ENCODE measurements at places on chromosomes 13 and 19.
A peak's percentile ranks its signal among the peaks of the same experiment; 100 is the strongest.

- DNase-seq: no peak
These were observed 64.6 kb downstream of the CCNE1 start for GRCh38 chr19:29876414-29876813.

DNA sequence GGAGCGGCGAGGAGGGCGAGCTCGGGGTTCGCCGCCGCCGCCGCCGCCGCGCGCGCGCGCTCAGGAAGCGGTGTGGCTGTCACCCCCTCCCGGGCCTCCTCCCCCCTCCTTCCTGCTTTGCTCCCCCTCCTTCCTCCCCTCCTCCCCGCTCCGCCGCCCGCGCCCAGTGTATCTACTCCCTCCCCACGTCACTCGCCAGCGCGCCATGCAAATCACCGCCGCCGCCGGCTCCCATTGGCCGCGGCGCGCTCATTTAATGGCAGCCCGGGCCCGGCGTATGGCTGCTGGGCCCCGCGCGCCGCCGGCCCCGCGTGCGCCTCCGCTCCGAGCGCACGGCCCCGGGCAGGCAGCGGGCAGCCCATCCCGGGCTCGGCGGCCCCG lies 335 bp upstream of the SOX1 start:
- no peak for DNase-seq

- DNase-seq: no peak
These were observed 400.5 kb upstream of the GPC6 start for GRCh38 chr13:92825938-92826596.

DNA sequence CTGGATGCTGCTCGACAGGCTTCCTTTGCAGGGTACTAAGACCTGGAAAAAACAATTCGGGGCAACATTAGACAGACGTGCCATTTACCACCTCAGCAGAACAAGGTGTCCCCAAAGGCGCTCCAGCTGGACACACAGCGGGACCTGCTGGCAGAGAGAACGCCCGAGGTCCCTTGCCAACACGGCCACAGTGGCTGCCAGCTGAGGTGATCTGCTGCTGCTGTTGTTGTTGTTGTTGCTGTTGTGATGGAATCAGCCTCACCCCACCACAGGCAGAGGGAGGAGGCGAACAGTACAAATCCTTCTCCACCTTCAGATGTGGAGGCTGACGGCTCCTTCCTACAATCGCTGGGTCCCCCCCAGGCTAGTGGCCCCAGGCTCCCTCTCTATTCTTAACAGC lies 25.2 kb downstream of the ANKRD27 start:
- DNase-seq: no peak

DNA sequence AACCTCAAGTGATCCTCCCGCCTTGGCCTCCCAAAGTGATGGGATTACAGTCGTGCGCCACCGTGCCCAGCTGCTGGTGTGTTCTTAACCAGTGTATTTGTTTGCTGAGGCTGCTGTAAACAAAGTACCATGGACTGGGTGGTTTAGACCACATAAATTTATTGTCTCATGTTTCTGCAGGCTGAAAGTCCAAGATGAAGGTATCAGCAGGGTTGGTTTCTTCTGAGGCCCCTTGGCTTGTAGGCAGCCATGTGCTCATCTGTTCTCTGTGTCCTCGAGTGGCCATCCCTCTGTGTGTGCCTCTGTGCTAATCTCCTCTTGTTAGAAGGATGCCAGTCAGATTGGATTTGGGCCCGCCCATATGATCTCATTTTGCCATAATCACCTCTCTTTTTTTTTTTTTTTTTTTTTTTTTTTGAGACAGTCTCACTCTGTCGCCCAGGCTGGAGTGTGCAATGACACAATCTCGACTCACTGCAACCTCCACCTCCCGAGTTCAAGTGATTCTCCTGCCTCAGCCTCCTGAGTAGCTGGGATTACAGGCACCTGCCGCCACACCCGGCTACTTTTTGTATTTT lies 31.8 kb downstream of the PEX11G start:
- DNase-seq: no peak

- no peak for DNase-seq
These were observed 238.2 kb downstream of the B3GLCT start for GRCh38 chr13:31437975-31438374.

- DNase-seq: no peak
These were observed 911.7 kb upstream of the SLITRK6 start for GRCh38 chr13:86710896-86711295.

DNA sequence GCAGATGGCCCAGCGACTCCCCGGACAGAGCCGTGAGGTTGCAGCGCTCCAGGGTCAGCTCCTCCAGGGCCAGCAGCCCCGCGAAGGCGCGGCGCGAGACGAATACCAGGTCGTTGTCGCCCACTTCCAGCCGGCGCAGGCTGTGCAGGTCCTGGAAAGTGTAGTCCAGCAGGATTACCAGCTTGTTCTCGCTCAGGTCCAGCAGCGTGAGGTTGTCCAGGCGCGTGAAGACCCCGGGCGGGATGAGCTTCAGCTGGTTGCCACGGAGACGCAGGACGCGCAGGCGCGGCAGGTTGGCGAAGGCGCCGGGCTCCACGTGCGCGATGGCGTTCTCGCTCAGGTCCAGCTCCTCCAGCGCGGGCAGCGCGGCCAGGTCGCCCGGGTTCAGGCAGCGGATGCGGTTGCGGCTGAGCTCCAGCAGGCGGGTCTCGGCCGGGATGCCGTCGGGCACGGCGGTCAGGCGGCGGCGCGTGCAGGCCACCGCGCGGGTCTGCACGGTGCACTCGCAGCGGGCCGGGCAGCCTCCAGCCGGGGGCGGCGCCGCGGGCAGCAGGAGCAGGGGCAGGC lies 9.3 kb upstream of the PEAK3 start:
- no peak for DNase-seq

DNA sequence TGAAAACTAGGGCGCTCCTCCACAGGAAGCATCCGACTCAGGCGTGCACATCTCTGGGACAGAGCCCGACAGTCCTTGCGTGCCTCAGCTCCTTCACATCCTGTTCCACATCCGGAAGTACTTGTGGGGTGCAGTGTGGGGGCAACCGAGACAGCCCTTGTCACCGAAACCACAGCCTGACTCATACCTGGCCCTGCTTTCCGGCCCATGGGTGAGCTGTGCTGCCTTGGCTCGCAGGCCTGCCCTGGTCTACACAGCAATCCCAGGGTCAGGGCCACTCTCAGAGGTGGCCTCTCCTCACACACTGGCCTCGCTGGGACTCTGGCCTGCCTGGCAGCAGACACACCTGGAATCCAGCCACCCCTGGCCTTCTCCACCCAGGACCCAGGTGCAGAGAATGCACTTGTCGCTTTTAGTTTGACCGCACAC lies 100.4 kb downstream of the STK24 start:
- DNase-seq: peak; percentile 58

DNA sequence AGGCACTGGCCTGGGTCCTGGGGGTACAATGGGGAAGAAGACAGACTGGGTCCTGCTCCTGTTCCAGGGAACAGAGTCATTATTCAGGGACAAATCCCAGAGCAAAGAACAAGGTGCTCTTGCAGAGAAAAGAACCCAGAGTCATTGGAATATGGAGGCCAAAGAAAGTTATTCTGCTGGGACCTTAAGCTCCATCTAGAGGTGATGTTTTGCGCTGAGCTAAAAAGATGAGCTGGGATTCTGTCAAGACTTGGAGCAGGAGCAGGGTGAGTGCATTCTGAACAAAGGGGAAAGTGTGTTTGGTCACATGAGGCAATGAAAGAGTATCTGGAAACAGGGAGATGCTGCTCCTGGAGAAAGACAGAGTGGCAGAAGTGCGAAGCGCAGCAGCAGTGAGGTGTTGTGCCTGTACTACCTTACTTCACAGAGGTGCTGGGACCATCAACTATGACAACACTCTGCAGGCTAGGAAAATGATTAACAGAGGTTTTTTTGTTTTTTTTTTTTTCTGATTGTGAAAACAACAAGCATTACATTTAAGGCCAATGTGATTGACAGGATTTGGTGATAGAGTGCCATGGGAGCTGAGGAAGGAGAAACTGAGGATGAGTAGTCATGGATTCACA lies 95.3 kb upstream of the TNFSF11 start:
- DNase-seq: no peak

GRCh38 chr13:67120872-67121531 lies 109.1 kb downstream of the PCDH9 start:
- DNase-seq: no peak

DNA sequence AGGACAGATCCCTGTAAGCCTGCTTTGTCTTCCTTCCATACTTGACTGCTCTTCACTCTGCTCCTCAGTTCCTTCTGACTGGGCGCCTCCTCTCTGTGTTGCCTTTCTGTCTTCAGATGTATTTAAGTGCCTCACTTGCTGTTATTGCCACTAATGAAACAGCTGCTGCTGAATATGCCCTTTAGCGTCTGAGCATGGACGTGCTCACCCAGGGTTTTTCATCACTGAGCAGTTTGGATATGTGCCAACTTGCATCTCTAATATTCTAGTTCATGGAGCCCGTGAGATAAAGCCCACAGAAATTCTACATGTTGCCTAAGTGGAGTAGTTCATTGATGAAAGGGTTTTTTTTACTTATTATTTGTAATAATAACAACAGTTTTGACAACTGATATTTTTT lies 198.2 kb downstream of the MYO16 start:
- DNase-seq: no peak

GRCh38 chr19:43695985-43696704 lies 19.7 kb upstream of the IRGC start:
- DNase-seq: no peak

DNA sequence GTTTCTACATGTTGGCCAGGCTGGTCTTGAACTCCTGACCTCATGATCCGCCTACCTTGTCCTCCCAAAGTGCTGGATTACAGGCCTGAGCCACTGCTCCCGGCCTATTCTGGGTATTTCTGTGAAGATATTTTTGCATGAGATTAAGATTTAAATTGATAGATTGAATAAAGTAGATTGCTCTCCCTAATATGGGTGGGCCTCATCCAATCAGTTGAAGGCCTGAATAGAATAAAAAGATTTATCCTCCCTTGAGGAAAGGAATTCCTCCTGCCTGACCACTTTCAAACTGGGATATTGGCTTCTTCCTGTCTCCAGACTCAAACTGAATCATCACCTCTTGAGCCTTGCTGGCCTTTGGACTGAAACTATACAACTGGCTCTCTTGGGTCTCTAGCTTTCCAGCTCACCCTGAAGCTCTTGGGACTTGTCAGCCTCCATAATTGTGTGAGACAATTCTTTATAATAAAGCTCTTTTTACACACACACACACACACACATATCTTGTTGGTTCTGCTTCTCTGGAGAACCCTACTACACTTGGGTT lies 36.1 kb upstream of the CXCL17 start:
- DNase-seq: no peak

DNA sequence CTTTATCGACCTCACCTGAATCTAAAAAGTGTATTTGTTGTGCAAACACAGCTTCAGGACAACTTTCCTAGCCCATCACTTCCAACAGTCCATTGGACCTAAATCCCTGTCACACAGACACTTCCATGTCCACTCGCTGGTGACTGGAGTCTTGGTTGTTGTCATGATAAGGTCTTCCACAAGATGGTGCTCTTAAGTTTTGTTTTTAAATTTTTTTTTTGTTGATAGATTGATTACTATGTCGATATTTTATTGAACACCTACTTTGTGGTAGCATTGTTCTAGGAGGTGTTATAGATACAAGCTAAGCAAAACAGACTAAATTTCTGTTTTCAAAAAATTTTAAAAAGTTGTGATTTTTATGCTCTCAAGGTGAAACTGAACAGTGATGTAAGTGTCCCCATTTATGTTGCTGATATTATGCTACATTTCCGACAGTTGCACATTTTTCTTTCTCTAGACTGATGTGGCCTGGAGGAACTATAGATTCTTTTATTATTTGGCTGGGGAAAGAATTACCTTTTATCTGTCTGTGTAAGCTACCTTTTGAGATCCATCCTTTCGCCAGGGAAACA lies 8.1 kb upstream of the ERICH6B start:
- DNase-seq: no peak

- peak; percentile 71 for DNase-seq
These were observed 50.0 kb downstream of the PIN1 start for GRCh38 chr19:9885077-9885552.

GRCh38 chr13:47454986-47455385 lies 546.1 kb downstream of the SUCLA2 start:
- no peak for DNase-seq

All from uterus (tissue), 4 donors.